ENCODE measurements at places on chromosomes 16 and 17. TPM values are rescaled to one million over a fixed set of nuclear protein-coding genes. Genes with fewer than 3 reads are reported as not detected.

GRCh38 chr16:2751577-2752034 lies 832 bp upstream of the SRRM2 start:
- H3K27ac ChIP-seq = peak overlapping the region; percentile 99
- H3K27me3 ChIP-seq = no peaks in the 10 kb centered on the region
- no peak for DNase-seq
- peaks cover 10% of the 10 kb centered on the region for H3K36me3 ChIP-seq
- H3K4me1 ChIP-seq = peaks cover 17% of the 10 kb centered on the region

Gene UTS2R
- polyA plus RNA-seq = not detected

- no peaks in the 10 kb centered on the region for H3K27me3 ChIP-seq
- no peaks in the 10 kb centered on the region for H3K36me3 ChIP-seq
- H3K4me3 ChIP-seq = no peak overlapping the region
Observed at GRCh38 chr17:19979917-19980770, 2.5 kb upstream of the AKAP10 start.

DNA sequence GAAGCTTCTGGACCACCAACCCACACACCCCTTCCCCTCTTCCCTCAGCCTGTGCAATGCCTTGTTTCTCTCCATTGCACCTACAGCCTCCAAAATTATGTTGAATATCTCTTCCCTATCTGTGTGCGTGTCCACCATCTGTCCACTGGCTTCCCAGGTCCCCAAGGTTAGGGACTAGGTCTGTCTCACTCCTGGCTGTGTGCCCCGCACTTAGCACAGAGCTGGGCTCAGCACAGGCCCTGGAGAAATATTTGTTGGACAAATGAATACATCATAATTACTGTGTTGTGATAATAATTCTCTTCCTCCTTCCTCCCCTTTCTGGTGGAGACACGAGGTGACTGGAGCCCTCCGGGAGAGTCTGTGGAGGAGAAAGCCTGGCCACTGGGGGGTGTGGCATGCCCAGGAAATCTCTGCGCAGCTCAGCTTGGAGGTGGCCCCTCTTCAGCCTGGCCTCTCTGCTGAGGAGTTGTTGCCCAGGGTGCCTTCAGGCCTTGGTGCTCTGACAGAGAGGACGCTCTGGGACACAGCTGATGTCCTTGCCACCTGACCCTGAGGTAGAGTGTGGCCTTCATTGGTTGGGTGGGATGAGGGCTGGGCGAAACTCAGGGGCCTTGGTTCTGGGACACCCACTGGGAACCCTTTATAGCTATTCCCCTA lies 3.3 kb upstream of the BRD7 start:
- no peaks in the 10 kb centered on the region for H3K36me3 ChIP-seq
- DNase-seq = no peak
- H3K27me3 ChIP-seq = no peaks in the 10 kb centered on the region
- no peak overlapping the region for H3K4me3 ChIP-seq
- H3K4me1 ChIP-seq = no peaks in the 10 kb centered on the region
- H3K27ac ChIP-seq = no peak overlapping the region

DNA sequence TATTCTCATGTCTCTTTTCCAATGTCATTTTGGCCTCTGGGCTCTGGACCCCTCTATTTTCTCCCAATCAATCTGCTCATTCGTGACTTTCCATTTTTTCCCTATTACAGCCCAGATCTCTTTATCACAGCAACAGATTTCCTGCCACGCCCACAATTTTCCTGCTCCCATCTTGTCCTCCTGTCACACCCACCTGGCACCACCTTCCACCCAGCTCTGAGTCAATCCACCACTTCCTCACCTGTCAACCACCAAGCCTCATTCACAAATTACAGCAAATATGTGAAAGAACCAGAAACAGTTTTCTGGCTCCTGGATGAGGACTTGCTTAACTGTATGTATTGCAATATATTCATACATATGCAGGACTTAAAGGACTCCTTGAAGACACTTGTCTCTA lies 311.3 kb downstream of the GRIN2A start:
- no peak overlapping the region for H3K4me3 ChIP-seq
- H3K27ac ChIP-seq = no peak overlapping the region
- DNase-seq = no peak
- no peaks in the 10 kb centered on the region for H3K27me3 ChIP-seq
- no peaks in the 10 kb centered on the region for H3K36me3 ChIP-seq

DNA sequence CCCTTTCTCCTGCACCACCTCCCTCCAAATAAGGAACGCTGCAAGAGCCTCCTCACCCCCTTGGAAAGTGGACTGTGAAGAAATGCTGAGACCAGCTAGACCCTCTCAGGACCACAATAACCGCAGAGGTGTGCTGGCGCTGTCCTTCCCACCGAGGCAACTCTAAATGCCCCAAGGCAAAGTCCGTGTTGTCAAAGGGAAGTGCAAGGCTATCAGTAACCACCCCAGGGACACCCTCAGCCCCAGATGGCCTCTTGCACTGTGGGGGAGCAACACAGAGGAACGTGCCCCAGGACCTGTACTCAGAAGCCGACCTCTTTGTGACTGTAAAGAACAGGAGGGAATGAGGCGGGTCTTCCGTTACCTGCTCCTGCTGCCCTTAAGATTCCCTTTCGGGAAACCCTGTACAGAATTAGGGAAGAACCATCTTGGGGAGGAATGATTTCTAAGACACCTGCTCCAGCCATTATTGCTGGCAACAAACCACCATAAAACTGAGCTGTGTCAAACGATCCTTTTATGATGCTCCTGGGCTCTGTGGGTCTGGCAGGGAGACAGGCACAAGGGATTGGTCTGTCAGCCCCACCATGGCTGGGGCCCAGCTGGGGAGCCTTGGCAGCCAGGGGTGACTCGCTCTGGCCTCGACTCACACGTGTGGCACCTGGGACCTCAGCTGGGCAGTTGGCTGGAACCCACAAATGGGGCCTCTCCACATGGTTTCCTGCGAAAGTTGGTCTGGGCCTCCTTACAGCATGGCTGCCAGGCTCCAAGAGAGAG lies 14.6 kb upstream of the MED9 start:
- no peak overlapping the region for H3K27ac ChIP-seq
- DNase-seq = no peak
- H3K4me1 ChIP-seq = no peaks in the 10 kb centered on the region
- no peaks in the 10 kb centered on the region for H3K36me3 ChIP-seq
- H3K4me3 ChIP-seq = no peak overlapping the region
- no peaks in the 10 kb centered on the region for H3K27me3 ChIP-seq

DNA sequence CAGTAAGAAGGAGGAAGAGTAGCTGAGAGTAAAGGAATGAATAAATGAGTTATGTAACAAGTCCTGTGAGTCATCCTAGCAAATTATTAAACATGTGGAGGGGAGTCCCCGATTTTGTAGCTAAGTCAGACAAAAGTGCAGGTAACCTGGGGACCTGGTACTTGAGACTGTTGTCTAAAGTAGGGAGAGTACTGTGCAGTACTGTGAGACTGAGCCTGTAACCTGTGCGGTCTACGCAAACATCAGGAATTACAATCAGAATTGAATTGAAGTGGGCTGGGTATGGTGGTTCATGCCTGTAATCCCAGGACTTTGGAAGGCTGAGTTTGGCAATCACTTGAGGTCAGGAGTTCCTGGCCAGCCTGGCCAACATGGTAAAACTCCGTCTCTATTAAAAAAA lies 35.7 kb downstream of the IKZF3 start:
- H3K4me3 ChIP-seq = no peak overlapping the region
- DNase-seq = no peak
- no peaks in the 10 kb centered on the region for H3K4me1 ChIP-seq
- H3K27ac ChIP-seq = no peak overlapping the region
- peaks cover 75% of the 10 kb centered on the region for H3K36me3 ChIP-seq

- H3K27me3 ChIP-seq = peaks cover 11% of the 10 kb centered on the region
- no peak for DNase-seq
- no peak overlapping the region for H3K27ac ChIP-seq
Observed at GRCh38 chr17:979212-979538, 401 bp downstream of the NXN start.
